ENCODE measurements at places on chromosomes 16 and 17. TPM values are rescaled to one million over a fixed set of nuclear protein-coding genes. Genes with fewer than 3 reads are reported as not detected.

Gene ADAD2
- total RNA-seq = 0.21 TPM

Gene GP1BA
- total RNA-seq = 0.25 TPM

Gene HBA1
- total RNA-seq = 259 TPM

Gene TSNAXIP1
- 0.72 TPM for total RNA-seq

Gene SLC52A1
- 0.12 TPM for total RNA-seq

Gene TBC1D3K
- not detected for total RNA-seq

Gene PRR35
- not detected for total RNA-seq

Gene NOG
- total RNA-seq = not detected

Gene ABCA8
- total RNA-seq = 60.5 TPM
